HTR-8/SVneo (cell line): ENCODE measurements at places on chromosomes 5 and 9.

DNA sequence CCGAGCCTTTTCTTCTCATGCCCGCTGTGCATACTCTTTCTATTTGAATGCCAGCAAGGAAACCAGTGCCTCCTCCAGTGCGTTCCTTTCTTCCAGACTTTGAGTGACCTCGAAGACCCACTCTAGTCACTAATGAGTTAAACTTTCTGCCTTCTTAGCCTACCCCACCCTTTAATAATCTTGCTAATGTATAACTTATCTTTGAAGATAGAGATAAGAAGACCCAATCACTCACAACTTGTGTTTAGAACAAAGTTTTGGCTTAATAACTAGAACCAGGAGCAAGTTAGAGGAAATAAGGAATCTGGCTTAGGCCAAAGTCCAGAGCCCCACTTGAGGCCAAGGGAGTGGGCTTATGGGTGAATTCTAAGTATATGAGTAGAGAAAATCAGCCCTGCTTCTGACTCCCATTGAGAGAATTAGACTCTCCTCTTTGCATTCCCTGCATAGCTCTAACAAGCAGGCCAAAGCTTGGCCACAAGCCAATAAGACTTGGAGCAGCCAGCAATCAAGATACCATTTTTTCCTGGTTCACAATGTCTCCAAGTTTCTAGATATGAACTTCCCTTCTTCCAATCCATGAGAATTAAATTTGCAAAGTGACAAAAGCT lies 181.5 kb upstream of the PIK3R1 start:
- DNase-seq, result no peak

DNA sequence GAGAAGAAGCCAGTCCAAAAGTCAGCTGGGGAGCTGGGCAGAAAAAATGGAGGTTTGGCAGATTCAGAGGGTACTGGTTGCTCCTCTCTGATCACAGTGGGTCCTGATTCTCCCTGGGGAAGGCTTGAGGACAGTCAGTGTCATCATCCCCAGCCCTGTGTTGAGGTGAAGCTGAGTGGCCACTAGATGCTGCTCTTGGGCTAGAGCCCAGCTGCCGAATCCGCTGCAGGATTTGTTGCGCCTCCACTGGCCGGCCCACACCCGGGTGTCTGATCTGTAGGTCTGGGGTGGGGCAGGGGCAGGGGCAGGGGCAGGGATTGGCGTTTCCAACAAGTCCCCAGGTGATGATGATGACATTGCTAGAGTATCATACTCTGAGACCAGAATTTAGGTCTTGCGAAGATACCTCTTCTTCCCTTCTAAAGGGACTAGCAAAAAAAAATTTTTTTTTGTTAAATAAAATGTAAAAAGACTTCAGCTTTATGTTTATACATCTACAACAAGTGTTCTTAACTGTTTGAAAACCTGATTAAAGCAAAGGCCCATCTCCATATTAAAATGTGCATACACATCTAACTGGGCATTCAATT lies 106.8 kb downstream of the PDE6A start:
- DNase-seq, result peak; percentile 86

DNA sequence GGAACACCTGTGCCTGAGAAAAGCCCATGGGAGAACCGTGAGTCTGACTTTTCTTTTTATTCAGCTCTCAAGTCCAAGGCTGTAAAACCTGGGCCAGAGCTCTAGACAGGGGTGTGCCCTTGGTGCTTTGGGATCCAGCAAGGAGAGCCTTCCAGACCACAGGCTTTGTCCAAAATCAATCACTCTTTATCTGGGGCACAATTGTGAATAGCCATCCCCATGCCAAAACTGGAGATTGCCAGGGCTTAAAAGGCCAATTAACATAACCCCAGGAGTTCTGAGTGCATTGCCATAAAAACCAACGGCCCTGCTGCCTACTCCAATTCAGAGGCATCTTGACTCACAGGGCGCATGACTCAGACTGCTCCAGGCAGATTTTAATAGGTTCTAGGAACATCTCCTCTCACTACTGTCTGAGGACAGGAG lies 391.8 kb downstream of the ARHGEF28 start:
- DNase-seq, result peak; percentile 56

DNA sequence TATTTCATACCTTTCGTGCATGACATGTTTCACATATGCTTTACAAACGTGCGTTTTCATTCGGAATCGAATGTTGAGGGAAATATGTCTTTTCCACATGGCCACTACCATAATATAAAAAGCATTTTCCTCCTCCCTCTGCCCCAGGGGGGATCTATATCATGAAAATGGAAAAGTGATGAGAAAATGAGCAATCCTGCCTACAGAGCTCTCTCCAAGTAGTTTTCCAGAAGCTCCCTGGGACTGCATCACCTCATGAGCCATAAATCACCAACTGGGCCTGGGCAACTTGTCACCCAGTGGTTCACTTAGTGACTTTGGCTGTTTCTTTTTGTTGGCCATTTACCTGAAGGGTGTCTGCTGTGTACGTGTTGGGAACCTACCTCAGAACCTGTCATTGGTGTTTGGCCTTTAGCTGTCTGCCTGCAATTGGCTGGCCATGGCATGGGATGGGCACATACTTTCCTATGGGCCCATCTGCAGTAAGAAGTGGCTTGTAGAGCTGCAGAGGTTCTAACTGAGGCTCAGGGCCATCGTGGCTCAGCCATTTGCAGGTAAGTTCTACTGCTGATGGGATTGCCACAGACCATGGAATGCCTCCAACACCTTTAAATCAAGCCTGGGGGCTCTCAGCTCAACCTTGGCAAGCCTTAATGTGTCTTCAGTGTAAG lies 9.5 kb upstream of the TIFAB start:
- no peak for DNase-seq

GRCh38 chr5:69048230-69048629 lies 45.6 kb upstream of the SLC30A5 start:
- DNase-seq, result no peak

- DNase-seq, result peak; percentile 50
Measured at GRCh38 chr5:157342822-157343402, 77.0 kb downstream of the CYFIP2 start.

DNA sequence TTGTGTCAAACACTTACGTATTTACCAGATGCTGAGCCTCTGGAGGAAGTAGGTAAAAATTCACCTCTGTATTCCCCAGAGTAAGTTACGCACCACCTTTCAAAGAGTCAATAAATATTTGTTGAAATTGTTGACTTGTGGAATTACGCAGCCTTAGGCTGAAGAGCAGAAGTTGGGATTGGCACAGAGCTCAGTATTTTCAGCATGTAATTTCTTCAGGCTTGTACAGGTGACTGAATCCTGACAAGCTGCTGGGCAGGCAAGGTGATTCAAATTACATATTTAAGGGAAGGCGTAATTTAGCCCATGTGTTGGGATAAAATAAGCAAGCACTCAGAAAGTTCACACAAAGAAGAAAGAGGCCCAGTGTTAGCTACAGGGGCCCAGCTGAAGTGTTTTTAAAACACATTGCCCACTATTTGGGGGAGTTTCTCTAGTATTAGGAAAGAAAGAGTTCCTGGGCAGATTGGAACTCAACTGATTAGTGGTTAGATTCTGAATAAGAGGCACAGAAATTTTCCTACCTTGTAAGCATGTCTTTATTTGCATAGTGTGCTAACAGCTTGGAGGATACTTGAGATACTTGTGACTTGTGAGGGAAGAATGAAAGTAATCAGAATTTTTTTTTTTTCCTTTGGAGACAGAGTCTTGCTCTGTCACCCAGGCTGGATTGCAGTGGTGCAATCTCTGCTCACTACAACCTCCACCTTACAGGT lies 165.3 kb upstream of the FBXL7 start:
- DNase-seq, result no peak

DNA sequence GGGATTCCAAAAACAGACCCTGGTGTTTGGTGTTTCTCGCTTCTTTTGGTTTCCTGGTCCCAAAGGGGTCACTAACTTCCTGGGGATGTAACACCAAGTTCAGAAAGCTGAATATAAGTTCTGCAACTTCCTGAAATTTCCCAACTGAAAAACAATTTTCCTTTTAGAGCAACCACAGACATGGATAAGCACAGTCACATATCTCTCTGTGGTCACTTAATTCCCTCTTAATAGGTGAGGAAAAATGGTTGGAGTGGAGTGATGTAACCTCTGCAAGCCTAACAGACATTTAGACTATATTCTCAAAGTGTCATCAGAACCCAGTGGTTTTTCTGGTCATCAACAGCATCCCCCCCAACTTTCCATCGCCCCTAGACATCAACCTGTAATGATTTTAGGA lies 135.3 kb downstream of the PRELID2 start:
- no peak for DNase-seq

- no peak for DNase-seq
Measured at GRCh38 chr9:71737455-71737854, 30.9 kb downstream of the CEMIP2 start.

DNA sequence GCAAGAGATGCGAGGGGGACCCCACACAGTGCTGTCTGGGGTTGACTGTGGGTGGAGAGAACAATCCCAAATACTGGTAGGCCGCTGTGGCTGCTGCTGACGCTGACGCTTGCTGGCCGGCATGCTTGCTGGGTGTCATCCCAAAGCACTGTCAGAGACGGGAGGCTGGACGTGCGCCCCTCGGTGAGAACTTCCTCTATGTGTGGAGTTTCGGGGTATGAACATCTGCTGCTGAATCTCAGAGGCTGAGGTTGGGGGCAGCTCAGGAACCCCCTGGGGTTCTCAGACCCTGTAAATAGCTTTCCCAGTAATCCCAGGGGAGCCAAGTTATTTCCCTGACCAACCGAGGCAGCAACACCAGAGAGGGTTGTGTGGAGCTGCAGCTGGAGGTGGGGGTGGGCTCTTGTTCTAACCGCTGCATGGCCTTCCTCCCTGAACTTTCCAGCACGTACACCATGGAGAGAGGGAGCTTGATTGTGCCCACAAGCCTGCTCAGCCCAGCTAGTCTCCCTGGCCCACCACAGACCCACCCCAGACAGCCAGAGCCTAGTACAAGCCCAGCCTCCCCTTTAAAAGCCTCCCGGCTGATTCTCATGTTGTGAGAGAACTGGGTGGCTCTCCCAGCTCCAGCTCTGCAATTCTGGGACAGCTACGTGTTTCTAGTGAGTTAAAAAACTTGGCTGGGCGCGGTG lies 21.8 kb upstream of the SLC12A7 start:
- no peak for DNase-seq

DNA sequence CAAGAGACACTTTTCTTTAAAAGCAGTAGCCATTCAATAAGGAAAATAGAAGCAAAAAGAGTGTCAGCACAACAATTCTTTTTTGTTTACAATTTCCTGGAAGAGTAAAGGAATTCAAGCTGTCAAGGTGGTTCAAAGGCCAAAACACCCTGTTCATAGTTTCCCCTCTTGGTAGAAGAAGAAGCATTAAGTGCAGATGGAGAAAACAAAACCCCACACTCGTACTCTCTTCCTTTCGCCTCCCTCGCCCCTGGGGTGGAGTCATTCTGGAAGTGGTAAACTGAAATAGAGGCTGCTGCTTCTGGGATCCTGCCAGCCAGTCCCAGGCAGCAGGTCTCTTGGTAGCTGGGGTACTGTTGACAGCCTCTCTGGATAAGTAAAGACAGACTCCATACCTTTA lies 105.0 kb downstream of the ANKRD55 start:
- DNase-seq, result no peak

DNA sequence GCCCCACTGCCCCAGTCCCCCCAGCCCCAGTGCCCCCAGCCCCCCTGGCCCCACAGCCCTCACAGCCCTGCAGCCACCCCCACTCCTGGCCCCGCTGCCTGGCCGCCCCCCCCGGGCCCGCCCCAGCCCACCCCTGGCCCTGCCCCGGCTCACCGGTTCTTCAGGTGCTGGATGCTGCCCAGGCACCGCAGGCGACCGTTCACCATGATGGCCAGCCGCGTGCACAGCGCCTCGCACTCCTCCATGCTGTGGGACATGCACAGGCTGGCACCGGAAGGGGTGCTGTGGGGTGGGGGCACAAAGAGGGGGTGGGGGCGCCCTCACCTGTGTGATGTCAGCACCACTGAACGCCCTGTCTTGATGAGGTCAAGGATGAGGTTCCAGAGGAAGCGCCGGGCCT lies 12.8 kb upstream of the CLIC3 start:
- no peak for DNase-seq

DNA sequence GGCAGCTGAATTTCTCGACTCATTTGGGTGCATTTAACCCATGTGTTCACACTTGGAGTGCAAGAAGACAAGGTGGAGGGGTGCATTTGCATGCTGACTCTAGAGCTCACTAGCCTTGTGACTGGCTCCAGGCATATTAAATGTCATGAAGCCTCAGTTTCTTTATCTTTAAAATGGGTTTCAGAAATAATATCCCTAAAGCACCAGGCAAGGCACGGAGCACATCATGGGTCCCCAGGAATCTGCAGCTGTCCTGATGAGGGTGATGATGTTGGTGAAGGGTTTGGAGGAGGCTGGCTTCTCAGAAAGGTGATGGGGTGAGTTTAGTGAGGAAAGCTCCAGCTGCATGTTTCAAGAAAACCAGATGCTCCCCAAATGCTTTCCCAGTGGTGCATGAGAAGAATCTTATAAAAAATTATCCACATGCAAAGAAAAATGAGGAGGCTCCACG lies 14.8 kb downstream of the STC2 start:
- no peak for DNase-seq

GRCh38 chr5:125249400-125249799 lies 503.0 kb upstream of the ZNF608 start:
- DNase-seq, result no peak

DNA sequence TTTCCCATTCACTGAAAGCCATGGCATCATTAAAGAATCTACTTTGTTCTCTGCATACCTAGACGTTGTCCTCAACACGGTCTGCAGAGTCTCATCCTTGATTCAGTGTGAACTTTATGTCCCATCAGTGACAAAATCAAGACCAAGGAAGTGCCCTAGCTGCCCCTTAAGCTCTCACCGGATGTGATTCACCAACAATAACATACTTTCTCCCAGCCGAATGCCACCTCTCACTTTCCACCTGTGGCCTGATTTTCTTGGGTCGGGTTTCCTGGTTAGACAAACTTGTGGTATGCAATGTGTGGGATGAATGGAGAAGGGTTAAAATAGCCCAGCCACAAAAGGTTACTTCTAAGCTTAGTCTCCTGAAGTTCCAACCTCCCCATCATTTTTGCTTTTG lies 145.3 kb upstream of the PAPPA start:
- no peak for DNase-seq

GRCh38 chr9:26983340-26983739 lies 22.1 kb downstream of the LRRC19 start:
- DNase-seq, result no peak

- no peak for DNase-seq
Measured at GRCh38 chr5:82077496-82077895, 105.7 kb downstream of the ATG10 start.

- no peak for DNase-seq
Measured at GRCh38 chr5:6611334-6612256, 21.2 kb downstream of the NSUN2 start.

- peak; percentile 10 for DNase-seq
Measured at GRCh38 chr5:123429993-123430392, 6.8 kb upstream of the CEP120 start.

- no peak for DNase-seq
Measured at GRCh38 chr9:19629488-19629887, 159.3 kb downstream of the SLC24A2 start.
